ENCODE measurements at places on chromosomes 3 and 15. TPM values are rescaled to one million over a fixed set of nuclear protein-coding genes. Genes with fewer than 3 reads are reported as not detected.

The RLBP1 gene
- not detected for total RNA-seq

The PATL2 gene
- not detected for total RNA-seq

The CFAP92 gene
- not detected for total RNA-seq

The TOPAZ1 gene
- total RNA-seq = not detected

The CHRD gene
- total RNA-seq = not detected

The KLHL6 gene
- not detected for total RNA-seq

Measured in epithelial cell of proximal tubule (primary cell).